ENCODE measurements at places on chromosomes 16 and 17.

DNA sequence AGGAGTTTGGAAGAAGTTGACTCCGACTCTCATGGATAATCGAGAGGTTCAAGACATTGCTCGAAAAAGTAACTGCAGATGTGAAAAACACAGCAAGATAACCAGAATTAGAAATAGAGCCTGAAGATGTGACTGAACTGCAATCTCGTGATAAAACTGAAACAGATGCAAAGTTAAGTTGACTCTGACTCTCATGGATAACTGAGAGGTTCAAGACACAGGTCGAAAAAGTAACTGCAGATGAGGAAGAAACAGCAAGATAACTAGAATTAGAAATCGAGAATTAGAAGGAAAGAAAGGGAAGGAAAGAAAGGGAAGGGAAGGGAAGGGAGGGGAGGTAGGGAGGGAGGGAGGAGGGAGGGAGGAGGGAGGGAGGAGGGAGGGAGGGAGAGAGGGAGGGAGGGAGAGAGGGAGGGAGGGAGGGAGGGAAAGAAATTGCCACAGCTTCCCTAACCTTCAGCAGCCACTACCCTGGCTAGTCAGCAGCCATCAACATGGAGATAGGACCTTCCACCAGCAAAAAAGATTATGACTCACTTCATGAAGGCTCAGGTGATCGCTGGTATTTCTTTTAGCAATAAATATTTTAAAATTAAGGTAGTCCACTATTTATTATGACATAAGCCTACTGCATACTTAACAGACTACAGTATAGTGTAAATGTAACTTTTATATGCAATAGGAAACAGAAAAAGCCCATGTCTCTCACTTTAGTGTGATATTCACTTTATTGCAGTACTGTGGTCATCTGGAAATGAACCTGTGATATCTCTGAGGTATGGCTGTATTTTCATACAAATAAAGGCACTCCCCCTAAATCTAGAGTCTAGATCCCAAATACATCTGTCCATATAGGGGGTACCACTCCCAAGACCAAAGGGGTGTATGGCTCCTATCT is 68.3 kb downstream of the KANSL1 start:
- DNase-seq, result no peak

GRCh38 chr17:57045868-57046704 is 39.0 kb upstream of the AKAP1 start:
- no peak for DNase-seq

- no peak for DNase-seq
Observed at GRCh38 chr16:72936408-72936807, 111.5 kb downstream of the ZFHX3 start.

- DNase-seq, result no peak
Observed at GRCh38 chr16:52203096-52203495, 343.8 kb downstream of the TOX3 start.

DNA sequence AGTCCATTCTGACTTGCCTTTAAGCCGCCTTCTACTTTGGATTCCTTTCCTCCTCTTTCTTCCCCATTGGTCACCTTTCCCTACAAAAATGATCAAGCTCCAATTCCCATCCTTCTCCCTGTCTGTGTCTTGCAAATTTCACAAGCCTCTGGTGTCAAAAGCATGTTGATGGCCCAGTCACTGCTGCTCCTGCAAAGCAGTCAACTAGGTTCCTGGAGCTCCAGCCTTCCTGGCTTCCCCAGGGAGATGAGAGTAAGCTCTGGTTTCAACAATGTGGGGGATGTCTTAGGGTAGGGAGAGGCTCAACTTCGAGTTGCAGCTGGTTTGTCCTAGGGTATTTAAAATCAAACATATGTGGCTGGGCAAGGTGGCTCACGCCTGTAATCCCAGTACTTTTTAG is 36.1 kb upstream of the HELZ start:
- DNase-seq, result peak; percentile 24

DNA sequence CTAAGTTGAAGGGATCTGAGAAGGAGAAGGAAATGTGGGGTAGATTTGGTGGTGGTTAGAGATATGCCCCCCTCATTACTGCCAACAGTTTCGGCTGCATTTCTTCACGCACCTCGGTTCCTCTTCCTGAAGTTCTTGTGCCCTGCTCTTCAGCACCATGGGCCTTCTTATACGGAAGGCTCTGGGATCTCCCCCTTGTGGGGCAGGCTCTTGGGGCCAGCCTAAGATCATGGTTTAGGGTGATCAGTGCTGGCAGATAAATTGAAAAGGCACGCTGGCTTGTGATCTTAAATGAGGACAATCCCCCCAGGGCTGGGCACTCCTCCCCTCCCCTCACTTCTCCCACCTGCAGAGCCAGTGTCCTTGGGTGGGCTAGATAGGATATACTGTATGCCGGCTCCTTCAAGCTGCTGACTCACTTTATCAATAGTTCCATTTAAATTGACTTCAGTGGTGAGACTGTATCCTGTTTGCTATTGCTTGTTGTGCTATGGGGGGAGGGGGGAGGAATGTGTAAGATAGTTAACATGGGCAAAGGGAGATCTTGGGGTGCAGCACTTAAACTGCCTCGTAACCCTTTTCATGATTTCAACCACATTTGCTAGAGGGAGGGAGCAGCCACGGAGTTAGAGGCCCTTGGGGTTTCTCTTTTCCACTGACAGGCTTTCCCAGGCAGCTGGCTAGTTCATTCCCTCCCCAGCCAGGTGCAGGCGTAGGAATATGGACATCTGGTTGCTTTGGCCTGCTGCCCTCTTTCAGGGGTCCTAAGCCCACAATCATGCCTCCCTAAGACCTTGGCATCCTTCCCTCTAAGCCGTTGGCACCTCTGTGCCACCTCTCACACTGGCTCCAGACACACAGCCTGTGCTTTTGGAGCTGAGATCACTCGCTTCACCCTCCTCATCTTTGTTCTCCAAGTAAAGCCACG is 28.3 kb downstream of the STH start:
- DNase-seq, result no peak

DNA sequence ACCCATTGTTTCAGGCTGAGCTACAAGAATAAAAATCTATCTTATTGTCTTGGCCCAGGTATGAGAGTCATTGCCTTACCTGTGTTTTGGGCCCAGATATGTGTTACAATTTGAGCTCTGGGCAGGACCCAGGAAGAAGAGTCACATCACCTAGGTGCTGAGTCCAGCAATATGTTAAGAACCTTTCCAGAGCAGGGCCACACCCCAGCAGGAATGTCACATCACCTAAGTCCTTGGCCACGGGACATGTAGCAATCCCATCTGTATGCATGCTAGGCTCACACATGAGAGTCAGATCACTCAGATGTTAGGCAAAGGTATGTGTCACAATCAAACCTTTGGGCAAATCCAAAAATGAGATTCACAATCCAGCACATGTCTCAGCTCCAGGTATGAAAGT is 2103.5 kb downstream of the TP53TG3F start:
- no peak for DNase-seq

- no peak for DNase-seq
Observed at GRCh38 chr17:75959051-75959838, 18.4 kb upstream of the FBF1 start.

DNA sequence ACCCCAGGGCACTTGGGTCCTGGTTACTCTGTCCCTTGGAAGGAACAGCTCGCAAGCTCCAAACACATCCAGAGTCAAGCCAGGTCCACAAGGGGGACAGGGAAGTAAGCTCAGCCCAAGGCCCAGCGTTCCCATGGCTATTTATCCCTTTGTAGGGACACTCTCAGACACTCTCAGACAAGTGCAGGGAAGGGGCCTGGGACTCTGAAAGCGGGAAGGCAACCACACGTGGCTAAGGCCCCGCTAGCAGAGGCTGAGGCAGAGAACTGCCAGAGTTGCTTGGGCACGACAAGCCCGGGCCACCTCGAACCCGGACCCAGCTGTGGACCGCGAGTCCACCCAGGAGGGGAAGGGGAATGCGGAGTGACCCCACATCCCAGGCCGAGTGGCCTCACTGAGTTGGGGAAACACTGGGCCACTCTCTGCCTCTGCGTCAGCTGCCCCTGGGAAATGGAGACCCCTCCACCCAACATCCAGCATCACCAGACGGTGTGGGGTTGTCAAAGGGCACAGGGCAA is 10.2 kb downstream of the NPTX1 start:
- no peak for DNase-seq

DNA sequence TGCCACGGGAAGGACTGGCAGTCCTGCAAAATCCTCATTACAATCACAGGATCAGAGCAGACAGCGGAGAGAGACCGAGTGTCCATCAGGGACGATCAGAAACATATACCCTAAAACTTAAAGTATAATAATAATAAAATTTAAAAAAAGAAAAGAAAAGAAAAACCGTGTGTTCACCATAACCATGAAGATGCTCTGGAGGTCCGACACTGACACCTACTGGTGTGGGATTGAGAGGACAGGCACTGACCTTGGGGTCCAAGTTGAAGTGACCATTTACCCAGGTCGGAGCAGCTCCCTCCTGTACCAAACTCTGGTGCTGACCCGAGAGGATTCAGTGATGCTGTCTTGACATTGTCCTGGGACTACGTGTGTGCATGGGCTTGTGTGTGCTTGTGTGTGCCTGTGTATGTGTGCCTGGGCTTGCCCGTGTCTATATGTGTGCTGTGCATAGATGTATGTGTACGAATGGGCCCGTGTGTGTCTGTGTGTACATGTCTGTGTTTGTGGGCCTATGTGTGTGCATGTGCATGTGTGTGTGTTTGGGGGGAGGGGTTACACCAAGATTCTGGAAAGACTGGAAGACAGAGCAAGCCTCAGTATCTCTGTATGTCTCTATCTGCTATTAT is 10.0 kb upstream of the CD300LD start:
- peak; percentile 23 for DNase-seq

DNA sequence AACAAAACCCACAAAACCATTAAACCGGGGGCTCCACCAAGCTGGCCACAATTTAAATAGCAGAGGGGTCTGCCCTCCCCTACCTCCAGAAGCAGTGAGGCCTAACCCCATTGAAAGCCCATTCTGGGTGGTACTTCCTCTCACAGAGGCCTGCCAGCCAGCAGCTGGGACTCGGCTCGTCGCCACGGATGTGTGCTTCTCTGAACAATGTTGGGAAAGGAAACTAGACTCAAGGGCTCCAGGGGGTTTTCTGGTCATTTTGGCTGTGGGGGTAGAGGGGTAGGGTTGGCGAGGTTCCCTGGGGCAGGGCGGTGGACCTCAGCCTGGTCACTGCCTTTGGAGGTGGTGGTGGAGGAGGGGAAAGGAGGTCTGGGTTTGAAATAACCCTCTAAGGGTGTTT is 4.7 kb upstream of the PLCG2 start:
- no peak for DNase-seq

GRCh38 chr16:11350921-11351335 is 5.7 kb downstream of the RMI2 start:
- peak; percentile 94 for DNase-seq

DNA sequence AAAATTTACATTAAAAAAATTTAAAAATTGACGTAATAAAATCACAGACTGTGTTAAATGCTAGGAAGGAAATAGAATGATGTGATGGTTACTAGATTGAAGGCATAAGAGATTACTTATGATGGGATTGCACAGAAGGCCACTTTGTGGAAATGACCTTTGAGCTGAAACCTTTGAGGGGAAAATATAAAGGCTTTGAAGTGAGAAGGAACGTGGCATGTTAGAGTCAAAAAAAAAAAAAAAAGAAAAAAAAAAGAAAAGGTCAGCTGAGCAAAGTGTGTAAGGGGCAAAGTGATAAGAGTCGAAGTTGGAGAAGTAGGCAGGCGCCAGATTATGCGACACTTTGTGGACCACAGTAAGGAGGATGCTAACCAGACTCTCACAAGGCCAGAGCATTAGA is 3.6 kb upstream of the PSMD11 start:
- DNase-seq, result no peak

DNA sequence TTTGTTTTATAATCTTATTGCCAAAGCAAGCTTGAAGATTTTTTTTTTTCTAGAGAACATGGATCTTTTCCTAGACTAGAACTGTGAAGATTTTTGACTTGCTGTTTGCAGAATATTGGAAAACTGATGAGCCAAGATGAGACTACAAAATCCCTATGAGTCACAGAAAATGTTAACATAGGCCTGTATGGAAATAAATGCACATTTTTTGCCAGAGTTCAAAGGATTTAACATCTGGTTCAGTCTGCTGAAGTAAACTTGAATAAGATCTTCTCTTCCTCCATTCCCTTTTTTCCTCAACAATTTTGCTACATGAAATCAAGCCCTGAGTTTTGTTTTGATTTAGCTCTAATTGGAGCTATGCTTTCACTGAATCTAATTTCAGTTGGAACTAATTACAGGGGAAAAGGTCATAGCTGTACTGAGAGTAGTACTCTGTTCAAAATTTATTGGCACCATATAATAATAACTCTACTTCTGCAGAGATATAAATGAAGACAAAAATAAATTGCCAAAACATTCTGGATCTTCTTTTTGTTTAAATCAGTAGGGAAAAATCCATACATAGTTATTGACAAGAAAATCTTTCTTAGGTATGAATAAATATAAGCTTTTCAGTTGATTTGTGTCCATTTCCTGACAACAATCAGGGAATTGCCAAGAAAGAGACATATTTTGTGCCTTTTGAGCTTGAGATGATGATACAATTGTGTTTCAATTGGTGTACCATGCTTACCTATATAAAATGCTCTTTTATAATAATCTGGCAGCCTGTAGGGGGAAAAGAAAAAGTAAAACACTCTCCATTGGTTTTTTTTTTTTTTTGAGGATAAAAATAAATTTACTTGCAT is 387.5 kb upstream of the GOT2 start:
- no peak for DNase-seq

DNA sequence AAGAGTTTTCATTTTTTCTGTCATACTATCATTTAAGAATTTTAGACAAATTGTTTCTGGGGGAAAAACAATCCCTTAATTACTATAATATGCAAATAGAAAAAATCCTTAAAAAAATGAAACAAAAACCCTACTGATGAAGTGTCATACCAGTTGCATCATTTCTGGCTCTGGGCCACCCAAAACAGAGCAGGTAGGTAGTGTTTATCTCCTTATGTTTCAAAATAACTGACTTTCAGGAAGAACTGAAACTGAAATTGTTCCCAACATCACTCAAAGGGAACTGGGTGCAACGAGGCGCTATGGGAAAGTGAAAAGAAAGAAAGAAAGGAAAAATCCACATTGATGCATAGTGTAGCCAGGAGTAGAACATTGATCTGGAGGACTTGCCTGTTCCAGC is 653.1 kb upstream of the SOX9 start:
- no peak for DNase-seq

DNA sequence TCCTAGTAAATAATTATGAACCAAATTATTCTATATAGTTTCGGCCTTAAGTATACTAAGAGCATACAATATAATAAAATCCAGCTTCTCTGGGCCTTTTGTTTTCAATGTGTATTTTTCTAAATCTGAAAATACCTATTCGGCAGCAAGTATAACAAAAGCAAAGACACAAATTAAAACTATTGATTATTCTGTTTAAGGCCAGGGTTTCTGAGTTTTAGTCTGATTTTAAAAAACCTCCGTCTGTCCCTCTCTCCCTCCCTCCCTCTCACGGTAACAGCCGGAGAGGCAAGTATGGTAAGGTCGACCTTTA is 1.5 kb downstream of the TOB1 start:
- no peak for DNase-seq

- peak; percentile 82 for DNase-seq
Observed at GRCh38 chr16:28181515-28181914, 30.2 kb downstream of the XPO6 start.

- DNase-seq, result no peak
Observed at GRCh38 chr16:908526-909155, 62.1 kb downstream of the LMF1 start.
